ENCODE measurements at places on chromosomes 1 and 21.

GRCh38 chr1:109649491-109649914, 6.4 kb upstream of the GSTM4 start:
- no peak for DNase-seq

GRCh38 chr21:42621819-42622177, 31.6 kb upstream of the PDE9A start:
- DNase-seq = no peak

DNA sequence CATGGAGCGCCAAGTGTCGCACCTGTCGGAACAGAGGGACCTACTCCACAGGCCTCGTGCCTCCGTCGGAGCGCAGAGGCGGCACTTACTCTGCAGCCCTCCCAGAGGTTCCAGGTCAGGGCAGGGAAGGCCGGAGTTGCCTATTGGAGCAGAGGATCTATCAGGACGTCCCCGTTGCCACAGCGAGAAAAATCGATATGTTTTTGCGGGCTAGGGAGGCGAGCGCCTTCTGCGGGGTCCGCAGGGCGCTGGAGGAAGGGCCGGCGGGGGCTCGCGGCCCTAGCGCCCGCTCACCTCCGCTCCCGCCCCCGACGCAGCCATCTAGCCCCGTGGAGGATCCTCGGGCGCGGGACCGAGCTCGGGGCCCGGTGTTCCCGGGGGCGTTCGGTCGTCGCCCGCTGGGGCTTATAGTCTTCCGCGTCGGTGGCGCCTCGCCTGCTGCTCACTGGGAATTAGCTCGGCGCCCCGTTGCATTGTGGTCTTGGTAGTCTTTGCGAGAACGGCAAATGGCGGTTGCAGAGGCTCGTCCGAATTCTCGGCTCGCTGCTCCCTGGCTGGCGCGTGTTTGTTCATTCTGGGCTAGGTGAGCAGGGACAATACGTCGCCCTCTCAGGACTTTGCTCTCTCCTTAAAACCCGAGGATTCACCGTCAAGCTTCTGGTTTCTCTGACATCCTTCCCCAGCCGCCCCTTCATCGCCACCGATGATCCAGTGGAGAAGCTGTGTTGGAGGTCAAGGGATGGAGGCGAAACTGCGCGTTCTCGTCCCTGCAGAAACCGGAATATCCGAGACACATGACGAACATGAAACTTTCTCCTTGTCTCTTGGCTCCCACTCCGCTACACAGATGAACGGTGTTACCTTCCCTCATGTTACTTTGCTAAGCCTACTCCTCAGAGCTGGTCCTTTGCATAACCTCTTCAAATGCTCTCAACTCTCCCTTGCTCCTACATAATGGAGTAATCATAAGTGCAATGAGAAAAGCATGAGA, at the start of gene JTB:
JTB (minus strand) TSS at position 425 of the 991 bp plus-strand sequence; CDS start at position 3, 422 bp downstream.
- DNase-seq = peak; percentile 52

- no peak for DNase-seq
Observed at GRCh38 chr1:12142141-12142823, 24.5 kb upstream of the TNFRSF1B start.

GRCh38 chr1:46646844-46647243, 21.3 kb downstream of the ATPAF1 start:
- no peak for DNase-seq

- no peak for DNase-seq
Observed at GRCh38 chr1:176939993-176940392, 224.5 kb downstream of the ASTN1 start.

GRCh38 chr21:45912611-45913417, 68.8 kb upstream of the COL6A1 start:
- no peak for DNase-seq

GRCh38 chr1:92599184-92599583, 112.5 kb upstream of the GFI1 start:
- no peak for DNase-seq

DNA sequence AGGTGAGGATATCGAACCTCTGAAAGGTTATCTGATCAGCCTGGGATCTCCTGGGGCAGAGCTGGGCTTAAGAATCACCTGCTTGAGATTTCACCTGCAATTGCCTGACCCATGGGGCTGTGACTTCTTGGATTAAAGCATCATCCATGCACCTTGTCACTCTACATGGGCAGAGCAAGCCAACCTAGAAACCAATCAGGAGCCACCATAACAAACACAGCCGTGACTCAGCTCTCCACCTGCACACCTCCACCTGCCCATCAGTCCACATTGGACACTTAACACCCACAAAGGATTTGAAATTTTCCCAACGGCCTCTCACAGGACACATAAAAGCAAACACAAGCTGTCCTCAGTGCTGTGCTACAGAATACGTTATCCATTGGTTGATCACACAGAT, 35.1 kb upstream of the ETS2 start:
- no peak for DNase-seq

GRCh38 chr1:21261551-21262292, 28.5 kb downstream of the ECE1 start:
- no peak for DNase-seq

DNA sequence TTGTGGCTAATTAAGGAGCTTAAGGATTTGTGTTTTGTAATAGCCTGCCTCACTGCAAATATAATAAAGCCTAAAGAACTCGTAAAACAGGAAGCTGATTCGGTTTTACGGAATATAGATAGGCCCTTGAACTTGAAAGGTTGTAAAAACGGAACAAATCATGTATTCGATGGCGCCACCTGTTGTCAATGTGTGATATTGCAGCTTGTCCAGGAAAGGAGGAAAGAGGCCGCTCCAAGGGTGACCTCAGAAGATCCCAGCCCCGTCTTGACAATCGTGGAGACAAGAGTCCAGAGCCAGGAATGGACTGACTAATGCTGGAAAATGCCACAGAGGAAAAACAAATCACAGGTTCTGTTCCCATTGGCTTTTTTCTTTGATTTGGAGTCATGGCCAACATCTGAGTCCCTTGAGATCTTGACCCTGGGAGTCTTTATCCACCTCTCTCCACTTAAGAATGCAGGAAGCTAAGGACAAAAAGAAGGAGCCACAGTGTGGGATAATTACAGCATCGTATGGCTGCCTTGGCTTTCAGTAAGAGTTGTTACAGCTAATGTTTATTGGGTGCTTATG, 7.0 kb upstream of the IGSF21 start:
- DNase-seq = peak; percentile 4

DNA sequence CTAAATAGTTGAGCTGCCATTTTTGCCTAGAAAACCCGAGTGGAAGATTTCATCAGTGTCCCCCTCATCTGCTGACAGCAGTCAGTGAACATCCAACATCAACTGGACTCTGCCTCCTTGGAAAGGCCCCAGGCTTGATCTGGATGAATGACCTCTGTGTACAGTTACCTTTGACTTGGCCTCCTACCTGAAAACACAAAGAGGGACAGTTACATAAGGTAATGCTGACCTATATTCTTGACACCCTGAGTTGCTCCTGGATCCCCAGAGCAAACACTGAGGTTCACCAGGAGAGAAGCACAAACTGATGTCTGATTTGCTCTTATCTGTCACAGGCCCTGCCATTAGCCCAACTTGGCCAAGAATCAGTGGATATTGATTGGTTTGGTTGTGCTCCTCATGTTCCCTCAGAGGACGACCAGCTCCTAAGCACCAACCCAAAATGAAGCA, 138.9 kb downstream of the PROX1 start:
- no peak for DNase-seq

DNA sequence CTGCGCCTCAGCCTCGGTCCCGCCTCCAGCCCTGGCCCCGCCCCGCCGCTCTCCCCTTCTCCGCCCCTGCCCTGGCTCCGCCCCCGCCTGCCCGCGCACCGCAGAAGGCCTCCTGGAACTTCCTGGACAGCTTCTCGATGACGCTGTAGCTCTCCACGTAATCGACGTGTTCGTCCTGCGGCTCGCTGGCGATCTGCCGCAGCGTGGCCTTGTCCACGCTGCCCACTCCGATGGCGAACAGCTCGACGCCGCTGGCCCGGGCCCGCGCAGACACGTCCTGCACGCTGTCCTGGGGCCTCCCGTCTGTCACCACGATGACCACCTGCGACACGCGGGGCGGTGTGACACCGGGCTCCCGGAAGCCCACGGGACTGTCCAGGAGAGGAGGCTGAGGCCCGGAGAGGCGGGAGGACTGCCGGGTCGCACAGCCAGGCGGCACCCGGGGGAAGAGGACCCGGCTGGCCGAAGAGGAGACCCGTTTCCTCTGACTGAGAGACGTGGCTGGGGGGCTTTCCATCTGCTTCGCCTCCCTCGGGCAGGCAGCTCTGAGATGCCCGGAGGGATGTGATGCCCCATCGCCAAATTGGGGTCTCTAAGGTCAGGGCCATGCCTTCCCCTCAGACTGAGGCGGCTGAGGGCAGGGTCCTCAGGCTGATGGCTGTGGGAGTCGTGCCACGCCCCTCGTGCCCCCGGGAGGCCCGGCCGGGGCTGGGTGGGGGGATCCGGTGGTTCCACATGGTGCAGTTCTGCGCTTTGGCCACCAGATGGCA, 4.6 kb downstream of the MATN1 start:
- DNase-seq = peak; percentile 77

DNA sequence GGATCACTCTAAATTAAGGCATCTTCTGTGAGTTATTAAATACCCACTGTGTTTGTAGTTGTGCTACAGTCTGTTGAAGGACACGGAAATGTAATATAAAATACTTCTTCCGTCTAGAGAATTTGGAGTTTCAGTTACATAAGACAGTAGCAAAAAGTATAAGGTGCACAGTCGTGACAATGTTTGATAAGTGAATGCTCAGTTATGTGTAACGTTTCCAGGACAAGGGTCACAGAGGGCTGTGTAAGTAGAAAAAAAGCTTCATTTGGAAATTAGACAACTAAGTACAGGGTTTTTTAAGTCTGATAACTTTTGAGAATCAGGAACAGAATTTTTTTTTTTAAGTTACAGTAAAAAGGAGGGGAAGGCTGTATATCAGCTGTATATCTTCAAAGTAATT, 27.5 kb downstream of the SRSF11 start:
- DNase-seq = no peak

DNA sequence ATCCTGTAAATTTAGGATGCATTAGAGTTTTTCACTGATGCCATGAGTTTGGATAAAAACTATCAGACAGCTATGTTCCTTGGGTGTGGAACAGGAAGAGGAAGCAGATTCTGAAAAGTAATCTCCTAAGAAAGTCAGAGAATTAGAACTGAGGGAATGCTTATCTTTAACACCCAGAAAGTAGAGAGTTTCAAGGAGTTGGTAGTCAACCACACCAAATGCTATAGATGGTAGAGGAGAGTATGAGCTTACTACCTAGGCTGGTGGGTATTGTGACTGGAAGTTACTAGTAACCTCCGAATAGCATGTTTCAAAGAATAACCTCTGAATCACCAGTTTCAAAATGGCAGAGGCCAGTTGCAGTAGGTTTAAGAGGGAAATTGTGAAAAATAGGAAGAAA, 288.0 kb downstream of the HMCN1 start:
- DNase-seq = no peak

- no peak for DNase-seq
Observed at GRCh38 chr1:198620218-198620617, 18.6 kb upstream of the PTPRC start.

DNA sequence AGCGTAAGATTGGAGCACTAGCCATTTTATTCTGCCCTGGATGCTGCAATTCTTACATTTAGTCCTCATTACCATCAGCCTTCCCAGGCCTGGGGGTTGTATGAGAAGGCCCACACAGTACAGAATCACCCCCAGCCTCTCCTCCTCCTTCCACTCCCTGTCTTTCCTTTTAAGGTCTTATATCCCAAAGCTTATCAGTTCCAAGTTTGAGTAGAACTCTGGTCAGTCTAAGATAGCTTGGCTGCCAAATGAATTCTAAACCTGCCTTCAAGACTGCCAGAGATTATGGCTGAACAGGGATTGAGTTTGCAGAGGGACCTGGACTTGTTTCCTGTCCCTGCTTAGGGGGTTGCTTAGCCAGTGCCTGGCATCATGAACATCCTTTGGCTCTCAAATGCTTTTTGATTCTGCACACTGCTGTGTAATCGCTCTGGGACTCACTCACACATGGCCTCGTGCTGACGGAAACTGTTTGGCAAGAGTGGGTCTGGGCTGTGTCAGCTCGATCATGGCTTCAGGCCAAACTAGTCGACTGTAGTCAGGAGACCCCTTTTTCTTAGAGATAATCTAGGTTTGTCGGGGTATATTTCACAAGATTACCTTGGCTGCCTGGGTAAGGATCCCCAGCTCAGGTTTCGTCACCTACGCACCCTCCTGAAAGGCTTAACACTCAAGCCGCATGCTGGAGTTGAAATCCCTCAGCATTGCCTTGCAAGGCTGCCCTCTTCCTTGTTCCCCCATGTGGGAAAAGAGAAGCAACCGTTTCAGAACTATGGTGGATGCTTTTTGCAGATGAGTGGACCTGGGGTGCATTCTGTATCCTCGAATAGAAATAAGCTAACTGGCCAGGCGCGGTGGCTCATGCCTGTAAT, 252.6 kb downstream of the NFIA start:
- no peak for DNase-seq

GRCh38 chr1:10765734-10766478, 30.5 kb downstream of the CASZ1 start:
- DNase-seq = no peak

GRCh38 chr21:35150562-35151226, 101.6 kb upstream of the RUNX1 start:
- no peak for DNase-seq

DNA sequence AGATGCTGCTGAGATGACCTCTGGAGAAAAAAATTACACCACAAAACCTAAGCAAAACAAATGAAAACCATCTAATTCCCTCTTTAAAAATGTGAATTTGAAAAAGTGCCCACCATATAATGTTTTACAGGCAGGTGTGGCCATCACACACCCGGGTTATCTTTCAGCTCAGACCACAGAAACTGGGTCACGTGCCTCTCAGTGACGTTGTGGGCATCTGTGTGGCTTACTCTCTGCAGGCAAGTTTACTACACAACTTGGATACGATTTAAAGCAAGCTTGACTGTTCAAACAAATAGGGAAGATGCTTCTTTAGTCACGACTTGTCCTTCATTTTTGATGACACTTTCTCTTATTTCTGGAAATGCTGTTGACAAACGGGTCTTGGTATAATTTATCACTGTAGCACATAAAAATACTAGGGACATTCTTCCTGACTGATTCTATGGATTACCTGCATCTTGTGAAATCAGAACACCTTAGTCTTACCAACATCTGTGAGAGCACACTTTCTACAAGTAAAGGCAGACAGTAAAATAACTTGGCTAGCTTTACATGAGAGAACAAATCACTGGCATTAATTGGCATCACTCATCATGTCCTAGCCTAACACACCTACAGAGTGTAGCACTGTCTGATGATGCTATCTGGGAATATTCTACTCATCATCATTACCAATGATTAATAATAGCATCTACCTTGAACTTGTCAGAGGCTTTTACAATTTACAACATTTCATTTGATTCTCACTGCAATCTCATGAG, 89.3 kb upstream of the EDEM3 start:
- peak; percentile 49 for DNase-seq

DNA sequence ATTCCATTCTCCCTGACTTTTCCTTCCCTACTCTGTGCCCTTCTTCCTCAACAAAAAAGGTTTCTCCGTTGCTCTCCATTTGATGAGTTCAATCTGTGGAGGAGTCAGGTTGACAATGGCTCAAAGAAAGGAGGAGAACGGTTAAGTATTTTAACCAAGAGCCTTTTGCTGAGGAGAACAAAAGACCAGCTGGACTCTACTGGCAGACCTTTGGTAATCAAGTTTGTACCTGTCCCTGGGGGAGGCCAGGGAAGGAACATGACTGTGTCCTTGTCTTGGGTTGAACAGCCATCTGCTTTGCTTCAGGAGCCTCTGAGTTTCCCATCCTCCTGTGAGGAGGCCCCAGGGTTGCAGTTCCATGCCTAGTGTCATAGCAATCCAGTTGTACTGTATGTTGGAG, 29.9 kb downstream of the TTF2 start:
- DNase-seq = no peak

GRCh38 chr1:246221485-246222255, 285.4 kb downstream of the SMYD3 start:
- DNase-seq = no peak

Data from stimulated activated CD8-positive, alpha-beta memory T cell treated with anti-CD3 and anti-CD28 coated beads, Interleukin-2, amount 100 ng/mL, for 1 hour (primary cell).